Posterior cingulate gyrus (tissue), 11 donors: ENCODE measurements at places on chromosomes 6 and 20.

DNA sequence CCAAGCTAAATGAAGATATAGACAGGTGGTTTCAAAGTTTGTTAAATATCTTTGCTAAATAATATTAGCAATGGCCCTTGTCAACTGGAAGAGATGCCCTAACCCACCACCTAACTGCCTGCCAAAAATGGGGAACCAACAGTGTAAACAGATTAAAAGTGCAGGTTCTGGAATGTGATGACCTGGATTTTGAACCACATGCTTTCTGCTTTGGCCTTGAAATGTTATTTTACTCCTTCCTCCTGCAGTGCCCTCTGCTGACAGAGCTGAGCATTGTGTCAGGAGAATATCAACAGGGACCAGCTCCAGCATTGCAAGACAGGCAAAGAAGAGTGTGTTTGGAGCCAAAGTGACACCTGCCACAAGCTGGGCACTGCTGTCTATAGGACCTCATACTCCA, 226.6 kb downstream of the MYLK4 start:
- no peak for DNase-seq

- DNase-seq = no peak
These were observed 545.8 kb downstream of the MMUT start for GRCh38 chr6:48917233-48917632.

DNA sequence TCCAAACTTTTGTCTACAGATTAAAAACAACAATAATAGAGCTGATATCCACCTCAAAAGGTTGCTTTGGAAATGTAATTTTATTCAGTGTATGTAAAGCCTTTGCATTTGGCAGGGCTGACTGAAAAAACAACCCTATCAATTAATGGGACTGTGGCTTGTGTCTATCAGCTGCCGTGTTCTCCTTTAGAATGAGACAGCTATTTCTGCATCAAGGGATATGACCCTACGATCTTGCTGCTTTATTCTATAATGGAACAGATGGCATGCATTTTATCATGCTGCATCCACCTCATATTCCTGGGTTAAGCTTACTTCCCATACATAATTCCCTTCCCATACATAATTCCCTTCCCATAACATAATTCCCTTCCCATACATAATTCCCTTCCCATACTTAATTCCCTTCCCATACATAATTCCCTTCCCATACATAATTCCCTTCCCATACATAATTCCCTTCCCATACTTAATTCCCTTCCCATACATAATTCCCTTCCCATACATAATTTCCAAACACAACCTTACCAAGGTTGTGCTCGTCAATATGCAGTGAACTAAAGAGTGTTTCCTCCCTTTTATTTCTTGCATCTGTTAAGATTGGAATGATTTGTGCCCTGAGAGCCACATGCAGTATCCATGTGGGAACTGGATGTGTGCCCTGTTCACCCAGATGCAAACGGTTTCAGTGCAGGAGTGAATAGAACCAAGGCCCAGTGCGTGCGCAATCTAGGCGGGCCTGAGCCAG, 26.8 kb downstream of the SERPINB6 start:
- DNase-seq = no peak

DNA sequence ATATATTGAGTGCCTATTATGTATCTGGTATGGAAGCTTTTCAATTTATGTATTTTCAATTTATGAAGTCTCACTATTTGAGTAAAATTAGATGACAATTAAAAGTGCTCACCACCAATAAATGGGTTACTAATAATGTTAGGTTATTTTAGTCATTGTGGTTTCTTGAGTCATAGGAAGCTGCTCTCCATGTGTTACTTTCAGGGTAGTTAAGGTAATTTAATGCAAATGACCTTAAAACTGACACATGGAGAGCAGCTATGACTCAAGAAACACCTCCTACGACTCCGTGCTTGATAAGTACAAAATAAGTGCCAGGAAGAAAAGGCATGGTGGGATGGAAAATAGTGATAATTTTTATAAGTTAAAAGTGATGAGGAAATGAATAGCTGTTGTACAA, 16.5 kb upstream of the TINAG start:
- DNase-seq = no peak

GRCh38 chr20:2386516-2387179, 5.9 kb downstream of the TGM6 start:
- no peak for DNase-seq

DNA sequence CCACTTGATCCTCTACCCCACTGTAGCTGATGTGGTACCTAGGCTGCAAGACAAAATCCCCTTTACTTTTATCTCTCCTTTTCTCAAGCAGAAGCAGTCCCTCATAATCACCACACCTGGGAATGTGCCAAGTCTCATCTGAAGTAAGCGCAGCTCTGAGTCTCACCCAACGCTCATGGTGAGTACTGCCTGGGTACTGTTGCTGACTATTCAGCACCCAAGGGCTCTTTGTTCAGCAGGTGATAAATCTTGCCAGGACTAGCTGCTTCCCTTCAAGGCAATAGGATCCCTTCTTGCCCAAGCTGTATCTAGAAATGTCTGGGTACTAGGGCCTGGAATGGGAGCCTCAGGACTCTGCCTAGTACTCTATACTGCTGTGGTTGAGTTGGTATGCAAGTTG, 70.9 kb downstream of the GCLC start:
- no peak for DNase-seq

DNA sequence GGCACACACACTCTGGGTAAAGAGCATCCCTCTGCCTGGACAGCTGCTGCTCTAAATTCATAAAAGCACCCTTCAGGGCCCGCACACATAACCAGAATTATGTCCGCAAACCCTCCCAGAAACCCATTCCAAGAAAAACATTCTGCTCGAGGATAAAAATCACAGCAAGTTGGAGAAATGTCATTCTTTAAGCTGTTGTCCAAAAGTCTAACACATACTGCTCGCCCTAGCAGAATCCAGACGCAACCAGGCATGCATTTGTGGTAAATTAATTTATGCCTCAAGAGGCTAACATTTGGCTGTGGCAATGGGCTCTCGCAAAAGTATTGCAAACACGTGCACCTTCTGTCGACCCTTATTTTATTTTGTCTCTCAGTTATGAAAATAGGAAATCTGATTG, 116.1 kb upstream of the INSM1 start:
- DNase-seq = no peak

- no peak for DNase-seq
These were observed 21.8 kb downstream of the PFDN4 start for GRCh38 chr20:54229566-54230160.

GRCh38 chr6:1247056-1247455, 64.8 kb upstream of the FOXQ1 start:
- no peak for DNase-seq
